GM12878 (cell line): ENCODE measurements at places on chromosomes 6 and 20.

GRCh38 chr6:15658181-15658744, 4.6 kb downstream of the DTNBP1 start:
- DNase-seq, result peak; percentile 66

GRCh38 chr6:159196430-159196975, 27.3 kb downstream of the FNDC1 start:
- no peak for DNase-seq

DNA sequence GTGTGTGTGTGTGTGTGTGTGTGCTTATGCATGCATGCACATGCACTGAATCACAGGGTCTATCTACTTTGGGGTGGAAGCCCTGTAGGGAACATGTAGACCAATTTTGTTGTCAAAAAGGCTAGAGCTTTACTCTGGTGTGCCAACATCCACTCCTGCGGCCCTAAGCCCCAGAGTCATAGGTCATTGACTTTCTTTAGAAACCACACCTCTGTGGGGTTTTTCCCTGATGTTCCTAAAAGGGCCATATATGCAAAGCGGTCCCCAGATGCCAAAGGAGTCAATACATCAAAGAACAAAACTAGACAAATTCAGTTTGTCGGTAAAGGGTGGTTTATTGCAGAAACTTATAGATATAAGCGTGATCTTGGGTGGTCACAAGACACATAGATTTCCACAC, 29.8 kb upstream of the SLC2A12 start:
- DNase-seq, result no peak

DNA sequence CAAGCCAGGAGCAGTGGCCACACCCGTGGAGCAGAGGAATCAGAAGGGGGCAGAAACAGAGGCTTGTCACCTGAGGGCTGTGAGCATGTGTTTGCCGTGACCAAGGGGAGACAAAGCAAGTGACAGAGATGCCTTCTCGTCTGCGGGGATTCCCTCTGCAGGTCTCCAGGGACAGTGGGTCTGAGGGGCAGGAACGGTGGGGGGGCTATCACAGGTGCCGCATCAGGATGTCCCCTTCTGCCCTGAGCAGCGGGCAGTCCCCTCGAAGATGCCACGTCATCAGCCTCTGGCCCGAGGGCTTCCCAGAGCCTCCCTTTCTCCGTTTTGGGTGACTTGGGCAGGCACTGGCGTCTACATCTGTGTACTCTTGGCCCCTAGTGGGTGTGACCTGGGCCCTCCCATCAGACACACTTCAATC, 338.7 kb downstream of the PREX1 start:
- DNase-seq, result peak; percentile 50

- DNase-seq, result no peak
These were observed 12.1 kb downstream of the VAPB start for GRCh38 chr20:58401162-58401561.

- no peak for DNase-seq
These were observed 57.4 kb downstream of the LYRM2 start for GRCh38 chr6:89580997-89581666.

- no peak for DNase-seq
These were observed 23.8 kb downstream of the SMLR1 start for GRCh38 chr6:130851026-130851425.

GRCh38 chr20:2817341-2817726, 1.2 kb downstream of the TMEM239 start:
- no peak for DNase-seq

DNA sequence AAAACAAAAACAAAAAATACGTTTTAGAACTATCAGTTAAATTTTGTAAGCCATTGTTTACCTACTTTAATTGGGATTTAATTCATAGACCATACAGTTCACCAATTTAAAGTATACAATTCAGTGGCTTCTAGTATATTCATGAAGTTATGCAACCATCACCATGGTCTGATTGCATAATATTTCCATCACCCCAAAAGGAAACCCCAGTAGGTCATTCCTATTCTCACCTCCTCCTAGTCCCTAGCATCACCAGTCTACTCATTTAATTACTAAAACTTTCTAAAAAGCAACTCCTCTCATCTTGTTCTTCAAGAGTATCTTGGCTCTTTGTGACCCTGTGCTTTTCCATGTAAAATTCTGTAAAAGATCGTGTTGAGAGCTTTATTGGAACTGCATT, 60.2 kb downstream of the ASXL1 start:
- DNase-seq, result no peak

GRCh38 chr6:166618866-166619761, 7.9 kb downstream of the RPS6KA2 start:
- DNase-seq, result no peak

GRCh38 chr6:122755901-122756300, 23.6 kb upstream of the FABP7 start:
- no peak for DNase-seq

- peak; percentile 40 for DNase-seq
These were observed 19.9 kb downstream of the ZKSCAN8 start for GRCh38 chr6:28161410-28162079.

GRCh38 chr6:42314571-42315258, 97.1 kb upstream of the MRPS10 start:
- no peak for DNase-seq

- no peak for DNase-seq
These were observed 108.3 kb downstream of the CARMIL1 start for GRCh38 chr6:25387483-25387882.

- no peak for DNase-seq
These were observed 12.6 kb downstream of the CYP24A1 start for GRCh38 chr20:54161008-54161820.

GRCh38 chr20:3612795-3613572, 50.2 kb downstream of the GFRA4 start:
- no peak for DNase-seq

DNA sequence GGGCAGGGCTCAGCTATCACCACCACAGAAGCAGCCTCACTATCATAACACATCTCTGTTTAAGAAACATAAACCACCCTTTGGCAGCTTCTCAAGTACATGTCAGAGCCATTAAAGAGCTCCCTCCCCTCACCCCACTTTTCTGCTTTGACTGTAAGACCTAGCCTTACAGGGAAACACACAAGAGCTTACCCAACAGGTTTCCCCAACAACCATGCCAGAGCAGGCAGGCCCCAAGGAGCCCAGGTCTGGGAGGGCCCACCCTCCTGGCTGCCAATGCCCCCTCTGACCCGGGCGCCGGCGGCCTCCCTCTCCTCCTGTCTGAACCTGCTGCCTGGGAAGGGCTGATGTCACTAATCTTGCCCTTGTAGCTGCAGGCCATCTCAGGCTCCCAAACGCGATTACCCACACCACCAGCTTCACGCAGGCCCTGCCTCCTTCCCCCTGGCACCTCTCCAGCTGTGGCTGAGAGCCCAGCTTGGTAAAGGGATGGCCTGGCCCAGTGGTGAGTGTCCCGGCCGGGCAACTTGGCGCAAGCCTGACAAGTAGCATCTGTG, 402.0 kb downstream of the MAFB start:
- DNase-seq, result no peak

- peak; percentile 63 for DNase-seq
These were observed 27.3 kb downstream of the NQO2 start for GRCh38 chr6:3026791-3027626.

DNA sequence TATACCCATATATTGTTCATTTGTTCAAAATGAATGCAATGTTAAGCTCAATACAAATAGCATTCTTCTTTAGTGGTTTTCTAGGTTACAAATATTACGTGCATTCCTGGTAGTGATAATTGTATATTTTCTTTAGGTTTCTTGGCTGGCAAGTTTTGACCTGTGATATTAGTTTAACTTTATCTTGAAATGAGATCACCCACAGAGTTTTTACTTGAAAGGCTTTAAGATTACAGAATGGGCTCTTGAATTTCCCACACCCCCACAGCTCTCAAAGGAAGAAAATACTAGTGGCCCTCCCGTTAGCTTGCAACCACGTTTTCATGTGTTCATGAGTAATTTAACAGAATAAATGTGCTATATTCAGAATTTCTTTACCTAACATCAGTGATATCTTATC, 1315.5 kb upstream of the GJE1 start:
- DNase-seq, result no peak

DNA sequence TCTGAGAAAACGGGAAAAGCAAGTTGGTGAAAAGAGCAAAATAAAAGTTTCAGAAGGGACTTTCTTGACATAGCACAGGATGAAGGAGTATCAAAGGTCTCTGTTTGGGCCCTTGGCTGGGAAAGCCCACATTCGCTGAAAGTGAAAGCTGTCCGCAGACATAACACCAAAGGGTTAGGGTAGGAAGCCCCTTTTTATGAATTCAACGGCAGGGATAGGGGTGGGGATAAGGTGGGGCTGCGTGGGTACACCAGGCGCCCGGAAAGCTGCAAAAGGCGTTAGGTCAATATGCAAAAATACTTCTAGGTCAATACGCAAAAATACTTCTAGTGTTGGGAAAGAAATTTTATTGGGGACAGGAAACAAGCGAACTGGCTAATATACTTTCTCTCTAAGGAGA, 135.1 kb downstream of the OR2B2 start:
- no peak for DNase-seq

DNA sequence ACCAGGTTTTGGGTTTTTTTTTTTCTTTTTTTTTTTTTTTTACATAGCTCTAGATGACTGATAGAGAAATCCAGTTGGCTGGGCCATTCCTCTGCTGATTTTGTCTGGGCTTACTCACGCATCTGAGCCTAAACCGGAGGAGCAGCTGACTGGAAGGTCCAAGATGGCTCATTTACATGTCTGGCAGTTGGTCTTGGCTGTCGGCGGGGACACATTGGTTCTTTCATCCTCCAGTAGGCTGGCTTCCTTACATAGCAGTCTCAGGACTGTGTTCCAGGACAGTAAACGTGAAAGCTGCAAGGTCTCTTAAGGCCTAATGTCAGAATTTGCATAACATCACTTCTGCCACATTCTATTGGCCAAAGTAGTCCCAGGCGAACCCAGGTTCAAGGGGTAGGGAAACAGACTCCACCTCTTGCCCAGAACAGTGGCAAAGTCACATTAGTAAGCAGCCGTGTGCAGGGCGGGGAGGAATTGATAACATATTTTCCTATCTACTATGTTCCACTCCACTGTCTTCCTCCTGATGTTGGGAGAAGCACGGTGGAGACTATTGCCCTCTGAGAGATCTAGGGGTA, 87.0 kb downstream of the CDH22 start:
- DNase-seq, result no peak

DNA sequence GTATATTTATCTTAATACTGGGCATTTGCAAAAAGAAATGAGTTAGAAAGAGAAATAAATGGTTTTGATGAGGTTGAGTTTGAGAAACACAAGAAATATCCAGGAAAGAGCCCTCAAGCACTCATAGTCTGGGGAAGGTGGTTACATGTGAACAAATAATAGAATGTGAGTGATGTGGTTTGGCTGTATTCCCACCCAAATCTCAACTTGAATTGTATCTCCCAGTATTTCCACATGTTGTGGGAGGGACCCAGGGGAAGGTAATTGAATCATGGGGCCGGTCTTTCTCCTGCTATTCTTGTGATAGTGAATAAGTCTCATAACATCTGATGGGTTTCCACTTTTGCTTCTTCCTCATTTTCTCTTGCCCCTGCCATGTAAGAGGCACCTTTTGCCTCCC, 334.1 kb downstream of the COL12A1 start:
- DNase-seq, result no peak

DNA sequence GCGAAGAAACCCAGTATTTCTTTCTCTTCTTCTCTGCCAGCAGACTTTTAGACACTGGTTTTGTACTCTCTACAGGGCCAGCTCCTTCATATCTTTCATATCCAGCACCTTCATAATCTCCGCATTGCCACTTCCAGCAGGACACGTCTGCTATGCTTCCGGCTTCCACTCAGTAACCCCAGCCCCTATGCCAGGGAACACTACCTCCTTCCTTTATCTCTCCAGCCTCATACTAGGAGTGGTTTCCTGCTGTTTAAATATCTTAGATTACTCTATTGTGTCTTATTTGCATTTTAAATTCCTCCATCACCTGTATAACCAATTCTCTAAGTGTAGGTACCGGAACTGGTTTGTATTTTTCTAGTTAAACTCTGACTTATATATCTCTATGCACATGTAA, 667.8 kb upstream of the ID4 start:
- no peak for DNase-seq

- no peak for DNase-seq
These were observed 313.7 kb downstream of the SOX4 start for GRCh38 chr6:21907291-21907690.

DNA sequence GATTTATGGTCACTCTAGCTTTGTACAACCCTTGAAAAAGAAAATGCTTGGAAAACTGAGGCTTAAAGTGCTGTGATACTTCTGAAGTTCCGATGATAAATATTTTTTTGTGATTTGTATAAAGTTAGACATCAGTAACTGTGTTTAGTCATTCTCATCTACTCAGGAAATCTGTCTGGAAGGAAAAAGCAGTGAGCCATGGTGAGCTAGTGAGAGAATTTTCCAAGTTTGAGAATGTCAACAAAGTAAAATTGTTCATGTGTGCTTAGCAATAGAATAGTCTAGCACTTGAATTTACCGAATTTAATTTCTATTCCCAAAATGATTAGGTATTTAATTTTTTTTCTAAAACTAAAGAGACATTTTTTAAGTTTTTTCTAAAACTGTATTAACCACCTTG, 41.3 kb upstream of the PLCB4 start:
- DNase-seq, result no peak

DNA sequence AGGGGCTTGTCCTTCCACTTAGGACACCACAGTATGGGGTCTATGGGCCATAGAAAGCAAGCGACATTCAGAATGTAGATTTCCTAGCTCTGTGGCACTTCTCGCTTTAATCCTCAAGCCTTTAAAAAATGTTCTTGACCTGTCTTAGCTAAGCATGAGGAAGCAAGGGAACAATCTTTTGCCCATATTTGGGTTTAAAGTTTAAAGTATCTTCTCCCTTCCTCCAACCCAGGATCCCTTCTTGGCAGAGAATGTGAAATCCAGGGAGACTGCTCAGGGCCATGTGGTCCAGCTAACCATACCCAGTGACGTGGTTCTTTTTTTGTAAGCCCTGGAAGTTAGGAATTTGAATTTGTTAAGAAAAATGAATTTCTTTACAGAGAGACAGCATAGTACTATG, 289.9 kb downstream of the BTBD9 start:
- DNase-seq, result no peak

DNA sequence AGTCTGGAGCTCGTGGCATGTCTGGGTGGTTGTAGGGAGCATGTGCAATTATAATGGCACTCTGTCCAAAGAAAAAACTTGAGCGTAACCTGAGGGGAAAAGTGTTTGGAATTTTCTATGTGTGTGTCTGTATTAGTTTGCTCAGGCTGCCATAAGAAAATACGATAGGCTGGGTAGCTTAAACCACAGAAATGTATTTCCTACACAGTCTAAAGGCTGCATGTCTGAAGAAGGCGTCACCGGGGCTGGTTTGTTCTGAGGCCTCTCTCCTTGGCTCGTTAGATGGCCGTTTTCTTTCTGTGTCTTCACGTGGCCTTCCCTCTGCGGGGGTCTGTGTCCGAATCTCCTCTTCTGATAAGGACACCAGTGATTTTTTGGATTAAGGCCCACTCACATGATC, 59.0 kb downstream of the IGF2R start:
- DNase-seq, result no peak

- DNase-seq, result no peak
These were observed 219.5 kb downstream of the SMOC2 start for GRCh38 chr6:168660400-168660945.
